ENCODE measurements at places on chromosomes 11 and 22.

DNA sequence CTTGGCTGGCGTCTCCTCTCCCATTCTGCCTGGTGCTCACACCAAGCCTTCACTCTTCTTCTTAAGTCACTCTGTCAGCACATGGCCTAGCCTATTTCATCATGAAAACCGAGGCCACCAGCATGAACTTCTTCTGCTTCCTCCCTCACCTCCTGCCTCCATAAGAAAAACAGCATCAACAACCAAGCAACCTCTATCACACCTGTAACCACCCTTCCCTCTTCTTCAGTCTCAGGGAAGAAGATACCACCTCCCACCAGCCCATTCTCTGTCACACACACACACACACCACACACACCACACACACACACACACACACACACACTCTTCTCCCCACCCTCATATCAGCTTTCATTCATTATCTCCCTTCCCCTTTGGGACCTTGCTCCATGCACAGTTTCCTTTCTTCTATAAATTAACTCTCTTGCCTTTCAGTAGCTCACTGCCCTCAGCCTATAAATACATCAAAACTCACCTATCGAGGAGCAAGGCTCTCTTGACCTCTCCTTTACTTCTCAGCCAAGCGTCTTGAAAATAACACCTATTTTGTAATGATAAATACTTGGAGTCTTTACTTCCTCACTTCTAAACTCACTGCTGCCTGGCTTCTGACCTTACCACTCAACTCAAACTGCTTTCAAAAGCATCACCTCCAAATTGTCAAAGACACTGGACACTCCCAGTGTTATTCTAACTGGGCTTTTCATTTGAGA, 36.6 kb downstream of the SC5D start:
- no peak for DNase-seq

- DNase-seq = no peak
Observed at GRCh38 chr11:42823546-42823945, 488.2 kb upstream of the API5 start.

- DNase-seq = no peak
Observed at GRCh38 chr11:41494716-41495115, 35.3 kb upstream of the LRRC4C start.

DNA sequence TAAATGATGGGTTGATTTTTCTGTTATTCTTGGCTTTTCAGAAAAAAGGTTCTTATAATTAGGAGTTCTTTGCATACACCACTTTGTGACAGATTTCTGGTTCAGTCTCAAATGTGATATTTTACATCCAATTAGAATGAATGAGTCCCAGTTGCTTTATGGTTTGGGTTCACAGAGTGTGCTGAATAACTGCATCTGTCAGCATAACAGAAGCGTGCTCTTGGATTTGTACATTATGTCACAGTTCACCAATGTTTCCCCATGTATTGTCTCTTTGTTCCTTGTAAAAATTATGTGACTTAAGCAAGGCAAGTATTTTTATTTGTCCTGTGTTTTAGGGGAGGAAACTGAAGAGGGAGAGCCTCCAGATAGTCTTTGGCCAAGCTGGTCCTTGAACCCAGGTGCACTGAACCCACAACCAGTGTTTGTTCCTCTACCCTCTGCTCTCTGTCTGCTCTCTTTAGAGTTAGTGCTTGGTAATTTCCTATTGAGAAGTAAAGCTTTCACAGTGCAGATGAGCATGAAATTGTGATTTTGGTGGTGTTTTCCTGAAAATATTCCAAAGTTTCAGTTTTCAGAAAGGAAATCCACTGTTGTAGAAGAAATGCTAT, 107.5 kb downstream of the TBC1D22A start:
- no peak for DNase-seq

DNA sequence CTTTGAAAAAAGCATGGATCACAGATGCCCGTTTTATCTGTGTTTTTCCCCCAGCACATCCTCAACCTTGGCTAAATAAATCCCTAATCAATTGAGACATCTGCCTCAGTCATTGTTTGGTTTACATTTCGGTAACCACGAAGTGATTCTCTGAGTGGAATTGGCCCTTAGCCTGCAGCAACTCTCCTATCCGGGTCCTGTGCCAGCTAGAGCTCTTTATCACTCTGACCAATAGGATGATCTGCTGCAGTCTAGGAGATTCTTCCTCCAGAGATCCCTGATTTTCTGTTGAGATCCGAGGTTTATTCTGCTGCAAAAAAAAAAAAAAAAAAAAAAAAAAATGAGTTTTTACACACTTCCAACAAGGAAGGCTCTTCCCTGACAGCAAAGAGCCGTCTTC, 137.3 kb downstream of the KCNA4 start:
- DNase-seq = no peak

DNA sequence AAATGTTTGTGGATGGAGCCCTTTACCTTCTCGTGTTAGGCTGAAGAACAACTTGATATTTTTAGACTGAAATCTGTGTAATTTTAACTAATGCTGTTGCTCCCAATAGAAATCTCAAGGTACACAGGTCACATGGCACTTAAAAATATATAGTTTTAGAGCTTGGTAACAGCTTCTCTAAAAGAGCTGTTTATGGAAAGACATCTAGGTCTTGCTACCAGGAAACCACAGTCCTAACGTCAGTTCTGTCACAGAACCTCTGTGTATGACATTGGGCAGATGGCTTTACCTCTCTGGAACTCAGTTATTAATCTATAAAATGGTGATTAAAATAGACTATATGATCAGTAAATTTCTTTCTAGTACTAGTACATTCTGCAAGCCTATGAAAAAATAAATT, 35.4 kb downstream of the PAK1 start:
- DNase-seq = no peak

DNA sequence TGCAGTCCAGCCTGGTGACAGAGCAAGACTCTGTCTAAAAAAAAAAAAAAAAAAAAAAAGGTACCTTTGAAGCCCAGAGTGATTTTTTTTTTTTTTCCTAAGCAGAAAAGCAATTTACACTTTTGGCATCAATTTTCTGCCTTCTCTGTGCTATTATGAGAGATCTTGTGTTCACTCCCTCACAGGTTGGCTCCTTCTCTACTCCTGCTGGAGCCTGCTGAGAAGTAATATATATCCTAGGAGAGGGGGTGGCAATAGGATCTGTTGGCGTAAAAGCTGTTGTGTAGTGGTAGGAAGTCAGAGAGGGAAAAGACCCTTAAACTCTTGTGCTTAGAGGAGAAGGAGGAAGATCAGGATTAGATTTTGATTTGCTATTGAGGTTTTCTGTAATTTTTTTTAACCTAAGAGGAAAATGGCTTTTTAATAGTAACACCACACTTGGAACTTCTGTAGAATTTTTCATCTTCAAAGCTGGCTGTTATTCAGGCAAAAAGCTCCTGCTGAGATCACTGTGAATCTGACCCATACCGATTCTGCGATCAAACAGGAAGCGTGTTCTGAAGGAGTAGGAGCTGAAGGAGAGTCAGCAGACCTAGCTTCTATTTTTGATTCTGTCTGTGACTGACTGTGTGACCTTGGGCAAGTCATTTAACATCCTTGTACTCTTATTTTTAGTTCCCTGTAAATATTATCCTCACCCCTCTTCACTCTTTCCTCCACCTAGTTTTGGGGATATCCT, 77.7 kb downstream of the TRIM44 start:
- DNase-seq = no peak

DNA sequence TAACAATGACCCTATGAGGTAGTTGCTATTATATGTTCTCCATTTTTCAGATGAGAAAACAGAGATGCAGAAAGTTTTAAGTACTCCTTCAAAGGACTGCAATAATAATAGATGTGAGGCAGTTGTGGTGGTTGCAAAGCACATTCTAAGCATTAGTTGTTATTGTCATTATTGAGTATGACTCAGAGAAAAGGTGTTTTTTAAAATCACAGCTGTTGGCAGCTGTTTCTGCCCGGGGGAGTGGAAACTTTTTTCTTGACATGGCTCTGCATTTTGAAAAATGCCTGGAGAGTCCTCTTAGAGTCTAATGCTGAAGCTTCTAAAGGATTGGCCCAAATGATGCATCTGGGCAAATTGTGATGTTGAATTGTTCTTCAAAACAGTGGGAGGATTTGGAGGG, 244.5 kb upstream of the MPPED2 start:
- no peak for DNase-seq

DNA sequence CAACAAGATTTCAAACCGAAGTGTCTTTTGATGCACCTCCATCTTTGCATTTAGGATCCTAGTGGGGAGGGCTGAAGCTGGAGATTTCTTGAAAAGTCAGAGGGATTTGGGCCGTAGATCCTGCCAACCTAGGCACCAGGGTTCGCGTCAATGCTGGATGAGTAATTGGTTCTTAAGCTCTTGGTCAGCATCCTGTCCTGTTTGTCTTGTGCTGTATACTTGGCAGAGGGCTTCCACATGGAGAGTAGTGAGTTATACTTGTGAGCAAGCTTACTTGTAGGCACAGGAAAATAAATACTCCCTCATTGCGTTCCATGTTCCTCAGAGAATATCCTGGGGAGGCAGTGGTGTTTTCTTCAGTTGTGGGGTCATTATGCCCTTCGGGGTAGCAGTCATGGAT, 12.6 kb downstream of the INSC start:
- no peak for DNase-seq

GRCh38 chr11:8067567-8067928, 13.5 kb upstream of the TUB start:
- DNase-seq = no peak

DNA sequence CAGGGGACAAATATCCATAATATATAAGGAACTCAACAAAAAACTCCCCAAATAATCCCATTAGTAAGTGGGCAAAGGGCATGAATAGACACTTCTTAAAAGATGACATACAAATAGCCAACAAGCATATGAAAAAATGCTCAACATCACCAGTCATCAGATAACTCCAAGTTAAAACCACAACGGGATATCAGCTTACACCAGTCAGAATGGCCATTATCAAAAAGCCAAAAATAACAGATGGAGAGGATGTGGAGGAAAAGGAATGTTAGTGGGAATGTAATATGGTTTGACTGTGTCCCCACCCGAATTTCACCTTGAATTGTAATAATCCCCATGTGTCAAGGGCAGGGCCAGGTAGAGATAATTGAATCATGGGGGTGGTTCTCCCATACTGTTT, 350.1 kb downstream of the GUCY1A2 start:
- DNase-seq = no peak

GRCh38 chr11:936199-936598, 10.5 kb downstream of the AP2A2 start:
- DNase-seq = no peak

GRCh38 chr11:11789735-11790369, 51.9 kb upstream of the USP47 start:
- no peak for DNase-seq

- DNase-seq = no peak
Observed at GRCh38 chr11:13881226-13881905, 81.2 kb upstream of the SPON1 start.

- no peak for DNase-seq
Observed at GRCh38 chr11:72274435-72274834, 30.5 kb upstream of the PHOX2A start.

- DNase-seq = no peak
Observed at GRCh38 chr11:83069441-83070043, 2.2 kb downstream of the RAB30 start.

DNA sequence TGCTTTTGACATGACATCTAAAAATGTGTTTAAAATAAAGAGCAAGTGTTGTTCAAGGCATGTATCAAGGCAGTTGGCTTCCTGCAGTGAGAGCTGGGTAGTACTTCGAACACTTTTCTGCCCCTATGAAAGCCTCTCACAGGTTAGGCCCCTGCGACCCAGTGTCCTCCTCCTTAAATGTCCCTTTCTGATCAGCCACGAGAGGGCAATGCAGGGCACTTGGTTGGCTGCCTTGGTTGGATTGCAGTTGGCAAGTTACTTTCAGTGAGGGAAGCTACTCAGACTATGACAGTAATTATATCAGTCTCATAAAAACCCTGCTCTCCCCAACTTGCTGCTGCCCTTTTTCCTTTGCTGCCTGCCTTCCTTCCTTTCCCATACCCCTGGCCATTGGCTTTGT, 743.8 kb downstream of the NTM start:
- no peak for DNase-seq

DNA sequence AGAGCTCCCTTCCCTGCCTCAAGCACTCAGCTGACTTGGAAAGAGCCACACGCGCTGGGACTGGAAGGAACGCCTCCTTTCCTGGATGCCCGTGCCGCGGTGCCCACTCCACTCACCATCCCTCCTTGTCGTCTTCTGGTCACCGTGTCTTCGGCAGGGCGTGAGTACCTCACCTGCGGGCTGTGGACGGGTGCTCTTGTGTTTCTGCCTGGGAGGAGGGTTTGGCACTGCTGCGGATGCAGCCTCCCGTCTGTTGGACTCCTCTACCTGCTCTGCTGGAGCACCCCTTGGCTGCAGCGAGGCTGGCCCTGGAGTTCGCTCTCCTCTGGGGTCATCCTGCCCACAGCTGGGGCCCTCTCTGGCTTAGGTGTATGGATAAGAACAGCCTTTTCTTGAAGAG, 612.7 kb downstream of the BRD1 start:
- no peak for DNase-seq

- DNase-seq = no peak
Observed at GRCh38 chr11:57163160-57163868, 18.4 kb upstream of the LRRC55 start.

GRCh38 chr11:40679276-40679675, 780.2 kb downstream of the LRRC4C start:
- DNase-seq = no peak

DNA sequence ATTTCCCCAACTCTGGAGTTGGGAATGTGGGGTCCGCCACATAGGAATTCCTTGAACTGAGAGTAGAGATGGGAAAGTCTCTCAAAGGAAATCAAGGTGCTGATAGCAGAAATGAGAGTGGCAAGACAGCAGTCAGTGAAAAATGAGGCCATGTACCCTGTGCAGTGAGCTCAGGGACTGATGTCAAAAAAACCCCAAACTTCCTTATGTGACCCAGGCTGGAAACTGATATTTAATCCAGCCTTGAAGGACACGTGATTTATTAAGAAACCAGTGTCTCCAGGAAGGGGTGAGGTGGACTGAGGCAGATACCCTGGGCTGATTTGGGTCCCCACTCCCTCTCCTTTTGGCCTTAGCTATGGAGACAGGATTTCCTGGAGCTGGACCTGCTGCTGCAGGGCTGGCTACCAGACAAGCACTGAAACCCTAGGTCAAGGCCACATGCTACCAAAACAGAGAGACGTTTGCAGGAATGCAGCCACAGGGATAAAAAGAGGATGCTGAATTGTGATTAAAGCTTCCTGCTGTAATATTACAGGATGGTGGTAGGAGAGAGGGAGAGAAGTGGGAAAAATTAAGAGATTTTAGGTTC, 25.3 kb upstream of the FCHSD2 start:
- no peak for DNase-seq

DNA sequence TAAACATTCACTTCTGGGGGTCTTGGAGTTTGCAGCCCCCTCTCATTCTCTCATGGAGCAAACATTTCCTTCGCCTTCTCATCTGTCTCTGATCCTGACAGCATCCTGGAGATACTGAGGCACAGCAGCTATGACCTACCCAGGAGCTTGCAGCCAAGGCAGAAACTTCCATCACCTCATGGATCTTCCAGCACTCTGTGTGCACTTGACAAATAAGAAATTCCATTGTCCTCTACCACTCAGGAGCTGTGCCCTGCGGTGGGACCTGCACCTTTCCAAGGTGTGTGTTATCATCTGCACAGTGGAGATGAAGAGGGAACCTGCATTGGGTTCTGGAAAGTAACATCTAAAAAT, 49.1 kb downstream of the GGTLC2 start:
- DNase-seq = no peak

GRCh38 chr11:16791191-16791961, 52.9 kb downstream of the C11orf58 start:
- DNase-seq = no peak
